Activated CD8-positive, alpha-beta T cell treated with anti-CD3 and anti-CD28 coated beads, Interleukin-2, amount 10 ng/mL, durations not matched to agents 7 days and 5 days (primary cell): ENCODE measurements at places on chromosomes 2 and 18. TPM values are rescaled to one million over a fixed set of nuclear protein-coding genes. Genes with fewer than 3 reads are reported as not detected.

UGT1A3 gene
- not detected for total RNA-seq

DNA sequence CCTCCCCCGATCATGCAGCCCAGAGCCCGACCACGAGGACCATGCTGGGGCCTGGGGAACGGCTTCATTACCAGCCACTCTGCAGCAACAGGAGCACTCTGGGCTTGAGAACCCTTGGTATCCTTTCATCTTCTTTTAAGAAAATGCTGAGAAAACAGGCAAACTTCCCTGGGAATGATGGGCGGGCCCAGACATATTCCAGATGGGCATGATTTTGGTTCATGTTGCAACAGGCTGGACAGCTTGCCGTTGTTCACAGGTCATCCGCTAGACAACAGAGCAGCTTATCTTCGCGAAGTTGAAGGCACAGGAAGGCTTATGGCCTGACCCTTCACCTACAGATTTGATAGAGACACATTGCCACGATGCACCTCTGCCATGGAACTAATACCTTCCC is 121.0 kb downstream of the KLHL29 start:
- no peaks in the 10 kb centered on the region for H3K36me3 ChIP-seq
- peaks cover 26% of the 10 kb centered on the region for H3K4me1 ChIP-seq
- H3K27me3 ChIP-seq: peaks cover 8% of the 10 kb centered on the region
- no peak for DNase-seq
- no peak overlapping the region for H3K4me3 ChIP-seq

DNA sequence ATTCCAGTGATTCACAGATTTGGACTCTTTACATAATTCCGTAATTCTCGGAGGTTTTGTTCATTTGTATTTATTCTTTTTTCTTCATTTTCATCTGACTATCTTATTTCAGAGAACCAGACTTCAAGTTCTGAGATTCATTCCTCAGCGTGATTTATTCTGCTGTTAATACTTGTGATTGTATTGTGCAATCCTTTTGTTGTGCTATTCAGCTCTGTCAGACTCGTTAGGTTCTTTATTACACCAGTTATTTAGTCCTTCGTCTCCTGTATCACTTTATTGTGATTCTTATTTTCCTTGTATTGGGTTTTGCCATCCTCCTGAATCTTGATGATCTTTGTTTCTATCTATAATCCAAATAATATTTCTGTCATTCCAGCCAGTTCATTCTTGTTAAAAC is 529.3 kb upstream of the LRRTM4 start:
- no peaks in the 10 kb centered on the region for H3K36me3 ChIP-seq
- no peak overlapping the region for H3K27ac ChIP-seq
- no peaks in the 10 kb centered on the region for H3K27me3 ChIP-seq

DNA sequence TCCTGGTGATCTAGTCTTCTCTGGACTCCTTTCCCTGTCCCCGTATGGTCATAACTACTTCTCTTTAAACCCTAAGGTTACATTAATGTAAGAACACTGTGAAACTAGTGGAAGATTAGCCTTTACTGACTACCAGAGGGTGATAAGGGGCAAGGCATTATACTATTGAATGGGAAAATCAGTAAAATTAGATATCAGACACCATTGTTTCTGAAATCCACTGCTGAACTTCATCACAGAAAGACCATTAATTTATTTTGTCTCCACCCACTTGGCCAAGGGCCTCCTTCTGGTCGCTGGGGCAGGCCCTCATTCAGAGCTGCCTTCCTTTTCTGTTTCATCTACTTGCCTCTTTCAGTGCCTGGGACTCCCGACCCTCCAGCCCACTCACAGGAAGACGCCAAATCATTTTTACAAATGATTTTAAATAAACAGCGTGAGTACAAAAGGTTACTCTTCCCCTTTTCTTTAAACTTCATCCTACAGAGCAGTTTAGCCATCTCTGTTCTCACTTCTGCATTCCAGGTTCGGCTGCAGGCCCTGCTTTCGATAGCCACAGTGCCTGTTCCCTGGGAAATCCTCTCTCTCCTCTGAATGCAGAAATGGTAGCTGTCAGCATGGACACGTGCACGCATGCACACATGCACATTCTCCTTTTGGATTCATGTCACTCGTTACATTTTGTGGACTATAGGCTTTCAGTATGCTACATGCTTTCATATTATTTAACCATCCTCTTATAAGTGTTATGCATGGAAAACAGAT is 70.3 kb upstream of the DOCK10 start:
- H3K27ac ChIP-seq: no peak overlapping the region
- H3K4me1 ChIP-seq: peaks cover 5% of the 10 kb centered on the region
- H3K27me3 ChIP-seq: no peaks in the 10 kb centered on the region
- no peak overlapping the region for H3K4me3 ChIP-seq
- no peaks in the 10 kb centered on the region for H3K36me3 ChIP-seq
- no peak for DNase-seq

DNA sequence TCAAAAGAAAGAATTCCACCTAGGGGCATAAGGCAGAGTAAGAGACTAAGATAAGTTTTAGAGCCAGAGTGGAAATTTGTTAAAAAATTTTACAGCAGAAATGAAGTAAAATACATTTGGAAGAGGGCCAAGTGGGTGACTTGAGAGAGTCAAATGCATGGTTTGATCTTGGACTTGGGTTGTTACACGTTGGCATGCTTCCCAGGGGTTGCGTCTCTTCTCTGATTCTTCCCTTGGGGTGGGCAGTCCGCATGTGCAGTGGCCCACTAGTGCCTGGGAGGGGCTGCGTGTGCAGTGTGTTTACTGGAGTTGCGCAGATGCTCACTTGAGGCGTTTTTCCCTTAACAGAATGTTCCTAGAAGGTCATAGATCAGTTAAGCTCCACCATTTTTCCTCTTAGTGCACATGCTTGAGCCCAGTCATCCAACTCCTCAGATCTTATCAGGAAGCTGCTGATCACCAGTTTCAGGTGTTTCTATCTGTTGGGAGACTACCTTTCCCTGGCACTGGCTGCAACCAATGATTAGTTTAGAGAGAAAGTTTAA is 13.1 kb downstream of the SEH1L start:
- peaks cover 44% of the 10 kb centered on the region for H3K36me3 ChIP-seq
- no peak for DNase-seq
- no peaks in the 10 kb centered on the region for H3K27me3 ChIP-seq
- peaks cover 3% of the 10 kb centered on the region for H3K4me1 ChIP-seq
- no peak overlapping the region for H3K4me3 ChIP-seq
- H3K27ac ChIP-seq: no peak overlapping the region

DNA sequence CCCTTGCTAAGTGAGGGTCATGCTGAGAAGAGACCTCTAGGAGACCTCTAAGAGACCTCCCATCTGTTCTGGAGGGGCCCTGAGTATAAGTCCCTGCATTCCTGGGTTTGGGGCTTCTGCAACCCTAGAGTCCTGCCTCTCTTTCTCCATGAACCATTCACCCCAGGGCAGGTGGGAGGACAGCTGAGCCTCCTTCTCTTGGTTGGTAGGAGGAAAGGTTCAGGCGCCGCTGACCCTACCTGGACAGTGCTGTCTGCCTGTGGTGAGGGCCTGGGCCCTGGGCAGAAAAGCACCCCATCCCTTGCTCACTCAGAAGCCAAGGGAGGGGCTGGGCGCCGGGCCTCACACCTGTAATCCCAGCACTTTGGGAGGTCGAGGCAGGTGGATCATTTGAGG is 604 bp upstream of the VIL1 start:
- DNase-seq: no peak
- H3K4me3 ChIP-seq: no peak overlapping the region
- H3K27ac ChIP-seq: no peak overlapping the region
- no peaks in the 10 kb centered on the region for H3K4me1 ChIP-seq

- no peak for DNase-seq
- H3K4me1 ChIP-seq: peaks cover 13% of the 10 kb centered on the region
- H3K27me3 ChIP-seq: peaks cover 3% of the 10 kb centered on the region
- H3K4me3 ChIP-seq: no peak overlapping the region
These were observed 72.3 kb downstream of the SMAD7 start for GRCh38 chr18:48878471-48878870.

- no peaks in the 10 kb centered on the region for H3K36me3 ChIP-seq
- H3K27me3 ChIP-seq: no peaks in the 10 kb centered on the region
- no peak overlapping the region for H3K27ac ChIP-seq
These were observed 1748.4 kb upstream of the CELF4 start for GRCh38 chr18:39313992-39314391.

DNA sequence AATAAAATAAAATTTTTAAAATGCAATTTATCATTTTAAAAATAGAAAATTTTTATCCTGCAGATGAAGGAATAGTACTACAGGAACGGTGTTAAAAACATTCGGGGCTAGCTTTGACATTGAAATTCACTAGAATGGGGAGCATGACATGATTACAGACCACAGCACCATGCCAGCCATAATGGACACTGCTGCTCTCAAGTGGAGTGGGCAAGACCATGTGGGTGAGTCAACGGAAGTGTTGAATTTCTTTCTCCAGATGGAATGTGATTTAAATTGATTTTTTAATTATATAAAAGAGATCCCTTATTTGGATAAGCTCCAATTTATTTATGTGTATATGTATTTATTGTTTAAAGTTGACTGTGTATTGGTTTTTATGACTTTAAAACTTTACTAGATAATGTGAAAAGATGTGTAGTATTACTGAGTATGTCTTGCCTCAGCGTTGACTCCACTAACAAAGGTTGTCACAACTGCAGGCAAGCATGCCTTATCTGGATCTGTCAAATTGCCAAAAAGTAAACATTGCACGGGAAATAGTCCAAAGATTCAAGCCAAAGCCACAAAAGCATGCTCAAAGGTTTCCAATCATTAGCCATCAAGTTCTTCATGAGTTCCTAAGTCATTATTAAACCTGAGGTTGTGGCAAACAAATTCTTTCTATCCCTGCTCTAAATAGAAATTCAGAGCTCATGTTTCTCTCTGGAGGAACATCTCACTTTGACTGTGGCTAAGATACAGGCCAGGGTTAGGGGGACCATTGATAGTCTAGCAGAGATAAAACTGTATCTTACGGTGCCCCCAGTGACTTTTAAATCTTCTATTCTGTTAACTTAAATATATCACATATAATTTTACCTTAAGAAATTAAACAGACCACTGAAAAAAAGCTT is 536.9 kb downstream of the TMX3 start:
- no peaks in the 10 kb centered on the region for H3K27me3 ChIP-seq
- no peaks in the 10 kb centered on the region for H3K4me1 ChIP-seq
- DNase-seq: no peak
- H3K4me3 ChIP-seq: no peak overlapping the region
- no peaks in the 10 kb centered on the region for H3K36me3 ChIP-seq

GRCh38 chr2:215722125-215722524 is 286.3 kb upstream of the FN1 start:
- H3K4me3 ChIP-seq: no peak overlapping the region
- no peaks in the 10 kb centered on the region for H3K27me3 ChIP-seq
- H3K27ac ChIP-seq: no peak overlapping the region

NEB gene
- 0.31 TPM for total RNA-seq

TMEM247 gene
- not detected for total RNA-seq

SLC40A1 gene
- 0.31 TPM for total RNA-seq

DNA sequence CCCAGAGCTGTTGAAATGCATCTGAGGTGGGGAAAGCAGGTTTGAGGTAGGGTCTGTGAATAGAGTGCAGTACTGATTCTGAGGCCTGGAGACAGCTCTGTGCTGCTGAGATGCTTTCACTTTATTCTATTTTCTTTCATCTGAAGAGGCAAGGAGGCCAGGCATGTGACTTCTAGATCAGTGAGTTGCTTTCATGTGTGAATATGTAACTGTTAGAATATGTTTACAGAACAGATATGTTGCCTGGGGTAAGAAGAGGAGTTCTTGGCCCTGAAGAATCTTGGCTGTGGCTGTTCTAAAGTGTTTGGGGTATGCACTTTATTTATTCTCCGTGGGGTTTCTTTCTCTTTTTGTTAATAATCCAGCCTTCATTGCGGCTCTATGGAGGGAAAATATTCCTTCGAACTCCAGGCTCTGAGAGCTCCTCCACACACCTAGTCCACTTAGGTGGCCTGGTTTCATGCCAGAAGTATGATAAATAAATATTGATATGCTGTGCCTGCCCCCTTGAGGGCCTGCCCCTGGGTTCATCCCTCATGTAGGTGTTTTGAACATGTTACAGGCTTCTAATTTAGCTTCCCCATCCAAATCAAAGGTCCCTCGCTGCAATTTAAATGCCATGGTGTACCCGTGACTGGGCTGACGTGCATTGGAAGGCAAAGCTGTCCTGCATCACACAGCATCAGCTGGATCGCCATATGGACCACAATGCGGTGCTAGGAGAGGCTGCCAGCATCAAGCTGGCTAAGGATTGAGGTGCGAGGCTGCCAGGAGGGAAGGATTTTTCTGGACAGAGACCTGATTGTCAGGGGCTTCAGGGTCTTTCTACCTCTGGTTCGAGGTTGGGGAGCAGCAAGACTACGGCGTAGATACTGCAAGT is 102.9 kb downstream of the PRKCE start:
- no peak overlapping the region for H3K27ac ChIP-seq
- DNase-seq: no peak
- H3K4me3 ChIP-seq: no peak overlapping the region

RIT2 gene
- not detected for total RNA-seq

DNA sequence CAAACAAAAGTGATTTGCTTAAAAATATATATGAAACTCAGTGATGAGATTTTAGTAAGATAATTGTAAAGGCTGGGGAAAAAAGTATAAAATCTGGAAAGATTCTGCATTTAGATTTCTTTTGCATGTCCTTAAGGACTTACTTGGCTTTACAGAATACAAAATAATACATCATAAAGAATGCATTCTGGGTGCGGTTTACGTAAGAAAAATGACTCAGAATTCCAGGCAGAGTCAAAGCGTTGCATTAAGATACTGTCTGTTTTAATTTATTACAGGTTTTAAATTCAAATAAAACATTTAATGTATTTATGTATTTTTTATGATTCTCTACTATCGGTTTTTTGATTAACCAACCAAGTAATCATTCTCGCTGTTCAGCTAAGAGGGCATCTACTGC is 178.0 kb downstream of the SH3BP4 start:
- no peak overlapping the region for H3K27ac ChIP-seq
- no peak overlapping the region for H3K4me3 ChIP-seq
- peaks cover 3% of the 10 kb centered on the region for H3K27me3 ChIP-seq
- H3K4me1 ChIP-seq: no peaks in the 10 kb centered on the region
- H3K36me3 ChIP-seq: no peaks in the 10 kb centered on the region
- DNase-seq: no peak

INHBB gene
- not detected for total RNA-seq

CPLX4 gene
- total RNA-seq: not detected

DNA sequence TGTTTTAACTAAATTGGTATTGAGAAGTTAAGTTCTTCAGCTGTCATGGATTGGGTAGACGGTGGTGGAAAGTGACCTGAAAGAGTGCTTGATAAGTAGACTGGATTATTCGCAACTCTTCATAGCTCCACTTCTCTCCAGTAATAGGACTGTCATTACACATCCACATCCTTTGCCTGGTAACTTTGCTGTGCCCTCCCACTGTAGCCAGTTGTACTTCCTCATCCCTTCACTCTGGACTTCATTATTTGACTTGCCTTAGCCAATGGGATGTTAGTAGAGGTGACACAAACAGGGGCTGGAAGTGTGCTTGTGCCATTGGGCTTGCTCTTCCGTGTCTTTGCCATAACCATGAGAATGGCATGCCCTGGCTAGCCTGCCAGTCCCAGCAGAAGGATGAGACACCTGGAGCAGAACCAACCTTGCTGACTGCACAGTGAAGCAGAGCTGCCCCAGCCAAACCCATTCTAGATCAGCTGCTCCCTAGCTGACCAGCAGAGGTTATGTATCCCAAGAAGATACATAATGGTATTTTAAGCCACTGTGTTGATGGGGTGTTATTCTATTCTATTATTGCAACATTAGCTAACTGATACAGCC is 16.9 kb downstream of the QPCT start:
- H3K27me3 ChIP-seq: peaks cover 51% of the 10 kb centered on the region
- no peak for DNase-seq
- H3K4me3 ChIP-seq: no peak overlapping the region
